Activated gamma-delta T cell treated with Interleukin-2 at 50 U/mL for 16 hours (primary cell): ENCODE measurements at places on chromosomes 6 and 20.

DNA sequence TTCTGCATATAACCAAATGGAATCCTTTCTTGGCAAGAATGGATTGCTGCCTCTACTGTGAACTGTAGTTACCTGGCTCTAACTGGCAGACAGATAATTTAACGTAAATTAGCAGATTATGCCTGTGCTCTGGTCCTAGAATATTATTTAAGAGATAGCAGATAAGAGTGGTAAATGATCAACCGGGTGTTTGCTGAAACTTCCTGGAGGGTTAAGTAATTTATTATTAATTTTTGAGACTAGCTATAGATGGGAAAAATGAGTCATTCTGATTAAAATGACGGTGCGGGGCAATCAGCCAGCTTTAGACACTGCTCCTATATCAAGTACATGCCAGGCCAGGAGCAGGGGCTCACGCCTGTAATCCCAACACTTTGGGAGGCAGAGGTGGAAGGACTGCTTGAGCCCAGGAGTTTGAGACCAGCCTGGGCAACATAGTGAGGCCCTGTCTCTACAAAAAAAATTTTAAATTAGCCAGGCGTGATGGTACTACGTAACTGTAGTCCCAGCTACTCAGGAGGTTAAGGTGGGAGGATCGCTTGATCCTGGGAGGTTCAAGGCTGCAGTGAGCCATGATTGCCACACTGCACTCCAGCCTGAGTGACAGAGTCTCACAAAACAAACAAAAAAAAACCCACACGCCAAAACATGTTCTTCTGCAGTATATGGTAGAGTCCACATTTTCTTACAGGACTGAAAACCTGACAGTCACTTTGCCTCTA is 22.6 kb downstream of the B4GALT5 start:
- no peak for DNase-seq

DNA sequence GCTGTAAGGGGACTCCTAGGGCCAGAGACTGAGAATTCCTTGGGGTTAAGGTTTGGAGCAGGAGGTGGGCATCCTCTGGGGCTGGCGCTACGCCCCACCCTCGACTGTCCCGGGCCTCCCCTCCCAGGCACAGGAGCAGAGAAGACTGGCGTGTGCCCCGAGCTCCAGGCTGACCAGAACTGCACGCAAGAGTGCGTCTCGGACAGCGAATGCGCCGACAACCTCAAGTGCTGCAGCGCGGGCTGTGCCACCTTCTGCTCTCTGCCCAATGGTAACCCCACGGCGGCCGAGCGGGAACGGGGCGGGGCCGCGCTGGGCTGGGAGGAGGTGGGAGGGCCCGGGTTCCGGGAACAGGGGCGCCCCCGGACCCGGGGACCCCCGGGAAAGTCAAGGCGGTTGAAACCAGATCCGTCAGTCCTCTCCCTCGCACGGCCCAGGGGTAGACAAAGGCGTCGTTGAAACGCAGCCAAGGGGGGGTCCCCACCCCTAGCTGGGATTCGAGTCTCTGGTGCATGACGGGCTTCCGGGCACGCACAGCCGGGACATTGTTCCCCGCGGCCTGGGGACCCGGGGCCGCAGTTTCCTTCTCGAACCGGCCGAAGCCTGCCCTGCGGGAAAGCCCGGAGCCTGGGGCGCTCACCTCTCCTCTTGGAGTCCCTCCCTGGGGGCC is 844 bp downstream of the WFDC2 start:
- no peak for DNase-seq

DNA sequence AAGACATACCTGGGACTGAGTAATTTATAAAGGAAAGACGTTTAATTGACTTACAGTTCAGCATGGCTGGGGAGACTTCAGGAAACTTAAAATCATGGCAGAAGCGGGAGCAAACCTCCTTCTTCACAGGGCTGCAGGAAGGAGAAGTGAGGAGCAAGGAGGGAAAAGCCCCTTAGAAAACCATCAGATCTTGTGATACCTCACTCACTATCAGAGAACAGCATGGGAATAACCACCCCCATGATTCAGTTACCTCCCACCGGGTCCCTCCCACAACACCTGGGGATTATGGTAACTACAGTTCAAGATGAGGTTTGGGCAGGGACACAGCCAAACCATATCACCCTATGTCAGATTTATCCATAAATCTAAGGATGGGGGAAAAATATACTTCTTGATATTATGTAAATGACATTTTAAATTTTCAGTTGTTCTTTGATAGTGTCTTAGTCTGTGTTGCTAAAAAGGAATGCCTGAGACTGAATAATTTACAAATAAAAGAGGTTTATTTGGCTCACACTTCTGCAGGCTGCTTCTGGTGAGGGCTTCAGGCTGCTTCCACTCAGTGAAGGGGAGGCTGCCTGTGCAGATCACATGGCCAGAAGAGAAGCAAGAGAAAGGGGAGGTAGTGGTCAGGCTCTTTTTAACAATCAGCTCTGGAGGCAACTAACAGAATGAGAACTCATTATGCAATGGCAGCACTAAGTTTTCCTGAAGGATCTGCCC is 1.2 kb upstream of the MCM9 start:
- DNase-seq, result no peak

DNA sequence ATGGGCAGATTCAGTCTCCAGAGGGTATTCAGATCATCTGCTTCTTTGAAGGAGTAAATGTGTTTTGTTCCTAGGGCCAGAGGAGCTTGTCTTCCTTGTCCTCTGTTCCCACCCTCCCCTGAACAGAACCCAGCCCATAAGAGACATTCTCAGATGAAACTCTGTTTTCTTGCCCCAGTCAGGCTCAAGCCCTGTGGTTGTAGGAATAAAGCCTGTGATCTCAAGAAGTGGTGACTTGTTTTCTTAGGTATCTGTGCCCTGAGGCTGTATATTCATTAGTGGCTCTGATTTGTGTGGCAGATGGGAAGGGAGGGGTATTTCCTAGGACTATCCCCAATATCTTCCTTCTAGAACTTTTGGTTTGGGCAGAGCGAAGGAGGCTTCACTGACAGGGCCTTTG is 27.9 kb downstream of the GSS start:
- no peak for DNase-seq

- DNase-seq, result no peak
Observed at GRCh38 chr20:16596991-16597390, 23.7 kb upstream of the KIF16B start.
